ENCODE measurements at places on chromosomes 5 and 9. TPM values are rescaled to one million over a fixed set of nuclear protein-coding genes. Genes with fewer than 3 reads are reported as not detected.
A peak's percentile ranks its signal among the peaks of the same experiment; 100 is the strongest.

- H3K4me3 ChIP-seq: no peak overlapping the region
- H3K36me3 ChIP-seq: no peaks in the 10 kb centered on the region
- no peaks in the 10 kb centered on the region for H3K27me3 ChIP-seq
- DNase-seq: no peak
- H3K27ac ChIP-seq: no peak overlapping the region
- H3K4me1 ChIP-seq: no peaks in the 10 kb centered on the region
These were observed 484.3 kb downstream of the BNC2 start for GRCh38 chr9:16386007-16386826.

GRCh38 chr9:129331772-129332500, 153.9 kb upstream of the IER5L start:
- H3K4me1 ChIP-seq: no peaks in the 10 kb centered on the region
- no peaks in the 10 kb centered on the region for H3K36me3 ChIP-seq
- H3K27me3 ChIP-seq: no peaks in the 10 kb centered on the region

DNA sequence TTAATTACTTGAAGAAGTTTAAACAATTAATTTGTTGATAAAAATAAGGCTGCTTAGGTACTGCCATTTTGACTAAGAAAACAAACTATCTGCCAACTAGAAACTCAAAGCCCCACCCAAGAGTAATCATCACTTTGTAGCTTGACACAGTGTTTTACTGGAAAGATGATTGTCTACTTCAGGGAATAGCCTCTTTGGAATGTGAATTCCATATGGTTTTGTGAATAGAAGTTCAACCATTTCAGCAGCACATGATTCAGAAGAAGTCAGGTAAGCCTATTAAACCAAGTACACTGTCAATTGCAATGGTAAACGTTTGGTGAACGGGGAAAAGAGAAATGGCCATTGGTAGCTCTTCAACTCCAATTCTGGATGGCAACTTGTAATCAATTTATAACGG, 55.2 kb downstream of the PLK2 start:
- no peaks in the 10 kb centered on the region for H3K36me3 ChIP-seq
- H3K4me1 ChIP-seq: no peaks in the 10 kb centered on the region
- no peak overlapping the region for H3K27ac ChIP-seq
- no peaks in the 10 kb centered on the region for H3K27me3 ChIP-seq

- H3K36me3 ChIP-seq: no peaks in the 10 kb centered on the region
- no peaks in the 10 kb centered on the region for H3K27me3 ChIP-seq
These were observed 2.0 kb downstream of the DAB2 start for GRCh38 chr5:39422728-39423285.

DNA sequence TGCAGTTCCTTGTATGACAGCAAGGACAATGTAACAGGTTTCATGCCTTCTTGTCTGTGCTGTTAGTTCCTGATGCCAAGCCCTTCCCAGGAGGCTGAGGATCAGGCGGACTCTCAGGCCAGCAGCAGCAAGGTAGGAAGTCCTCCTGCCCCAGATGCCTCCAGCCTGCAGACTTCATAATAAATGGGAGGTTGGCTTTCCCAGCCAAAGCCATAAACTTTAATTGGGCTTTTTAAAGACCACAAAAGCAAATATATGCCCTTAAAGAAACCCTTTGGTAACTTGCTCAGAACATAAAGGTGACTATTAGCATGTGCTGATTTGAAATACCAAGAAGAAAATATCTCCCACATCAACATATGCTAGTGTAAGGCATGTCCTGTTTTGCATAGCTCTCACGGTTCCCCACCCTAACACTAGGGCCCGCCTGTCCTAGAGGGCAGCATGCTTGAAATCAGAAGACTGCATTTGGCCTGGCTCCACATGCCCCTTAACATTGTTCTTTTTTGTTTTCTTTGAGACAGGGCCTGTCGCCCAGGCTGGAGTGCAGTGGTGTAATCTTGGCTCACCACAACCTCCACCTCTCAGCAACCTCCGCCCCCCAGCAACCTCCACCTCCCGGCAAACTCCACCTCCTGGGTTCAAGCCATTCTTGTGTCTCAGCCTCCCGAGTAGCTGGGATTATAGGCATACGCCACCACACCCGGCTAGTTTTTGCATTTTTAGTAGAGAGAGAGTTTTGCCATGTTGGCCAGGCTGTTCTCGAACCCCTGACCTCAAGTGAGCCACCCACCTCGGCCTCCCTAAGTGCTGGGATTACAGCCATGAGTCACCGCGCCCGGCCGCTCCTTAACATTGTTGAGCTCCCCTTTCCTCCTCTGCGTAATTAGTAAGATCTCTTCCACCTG, 44.6 kb upstream of the FCN1 start:
- H3K27me3 ChIP-seq: no peaks in the 10 kb centered on the region
- no peaks in the 10 kb centered on the region for H3K4me1 ChIP-seq
- no peaks in the 10 kb centered on the region for H3K36me3 ChIP-seq
- DNase-seq: no peak
- H3K27ac ChIP-seq: no peak overlapping the region

Gene DRD1
- total RNA-seq: not detected

GRCh38 chr9:38322937-38323336, 69.6 kb upstream of the ALDH1B1 start:
- no peaks in the 10 kb centered on the region for H3K4me1 ChIP-seq
- no peaks in the 10 kb centered on the region for H3K27me3 ChIP-seq
- DNase-seq: no peak

Gene TRIM41
- 25.7 TPM for total RNA-seq

DNA sequence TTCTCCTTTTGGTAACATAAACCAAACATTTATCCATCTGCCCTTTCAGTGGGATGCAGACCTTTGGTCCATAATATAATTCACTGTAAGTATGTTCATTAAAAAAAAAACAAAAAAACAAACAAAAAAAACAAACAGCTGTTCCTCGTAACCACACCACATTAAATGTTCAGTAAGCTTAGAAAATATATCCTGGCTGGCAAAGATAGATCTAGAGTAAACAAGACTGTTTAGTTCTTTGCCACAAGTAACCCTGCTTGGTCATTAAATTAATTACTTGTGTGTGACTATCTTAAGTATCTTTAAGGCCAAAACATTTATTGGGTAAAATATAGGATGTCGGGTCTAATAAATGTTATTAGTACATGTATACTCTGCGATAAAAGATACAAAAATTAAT, 1717.1 kb downstream of the EFNA5 start:
- DNase-seq: no peak
- no peaks in the 10 kb centered on the region for H3K36me3 ChIP-seq
- H3K4me1 ChIP-seq: no peaks in the 10 kb centered on the region
- H3K27ac ChIP-seq: no peak overlapping the region
- no peaks in the 10 kb centered on the region for H3K27me3 ChIP-seq
- no peak overlapping the region for H3K4me3 ChIP-seq

GRCh38 chr5:40983781-40984180, 74.5 kb downstream of the C7 start:
- no peaks in the 10 kb centered on the region for H3K27me3 ChIP-seq
- no peaks in the 10 kb centered on the region for H3K4me1 ChIP-seq
- no peak for DNase-seq

DNA sequence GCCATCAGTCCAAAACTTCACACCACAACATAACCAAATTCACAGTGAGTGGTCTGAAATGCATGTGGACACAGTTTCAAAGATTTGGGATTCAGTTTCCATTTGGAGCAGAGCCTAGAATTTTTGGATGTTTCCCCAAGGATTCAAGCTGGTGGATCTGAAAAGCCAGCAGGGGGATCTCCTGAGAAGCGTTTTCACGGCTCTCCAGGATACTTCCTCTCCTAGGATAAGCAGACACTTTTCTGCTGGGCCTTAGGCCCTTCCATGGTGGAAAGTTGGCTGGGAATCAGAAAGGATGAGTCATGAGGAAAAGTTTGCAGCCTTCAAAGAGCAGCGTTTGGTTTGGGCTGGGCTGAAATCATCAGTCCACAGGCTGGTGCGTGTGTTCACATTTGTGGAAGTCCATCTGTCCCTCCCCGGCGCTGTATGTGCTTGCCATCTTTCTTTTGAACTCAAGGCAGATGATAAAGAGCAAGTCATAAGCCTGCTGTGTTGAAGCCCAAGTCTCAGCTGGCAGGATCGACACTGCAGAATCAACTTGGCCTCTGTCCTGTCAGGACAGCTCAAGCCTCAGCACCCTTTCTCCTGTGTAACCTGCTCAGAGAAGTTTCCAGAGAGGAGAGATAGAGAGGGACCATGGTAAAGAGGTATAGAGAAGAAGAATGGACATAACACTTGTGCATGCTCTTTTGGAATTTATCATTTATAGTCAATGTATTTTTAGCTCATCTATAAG, 152.6 kb upstream of the MSX2 start:
- H3K36me3 ChIP-seq: no peaks in the 10 kb centered on the region
- peak; percentile 63 for DNase-seq
- H3K27ac ChIP-seq: no peak overlapping the region

Gene FOXD4L6
- 1.3 TPM for total RNA-seq

GRCh38 chr5:96942911-96943310, 7.0 kb downstream of the LNPEP start:
- H3K4me3 ChIP-seq: no peak overlapping the region
- H3K27ac ChIP-seq: no peak overlapping the region

GRCh38 chr5:170626507-170627150, 122.8 kb downstream of the KCNIP1 start:
- DNase-seq: no peak
- no peaks in the 10 kb centered on the region for H3K4me1 ChIP-seq
- H3K27me3 ChIP-seq: no peaks in the 10 kb centered on the region
- no peaks in the 10 kb centered on the region for H3K36me3 ChIP-seq
- no peak overlapping the region for H3K27ac ChIP-seq

- no peak for DNase-seq
- H3K4me1 ChIP-seq: no peaks in the 10 kb centered on the region
- no peak overlapping the region for H3K4me3 ChIP-seq
- H3K27me3 ChIP-seq: no peaks in the 10 kb centered on the region
- H3K36me3 ChIP-seq: no peaks in the 10 kb centered on the region
- H3K27ac ChIP-seq: no peak overlapping the region
These were observed 149.4 kb downstream of the MACROH2A1 start for GRCh38 chr5:135249658-135250057.

Gene SEMA6A
- 25.1 TPM for total RNA-seq

DNA sequence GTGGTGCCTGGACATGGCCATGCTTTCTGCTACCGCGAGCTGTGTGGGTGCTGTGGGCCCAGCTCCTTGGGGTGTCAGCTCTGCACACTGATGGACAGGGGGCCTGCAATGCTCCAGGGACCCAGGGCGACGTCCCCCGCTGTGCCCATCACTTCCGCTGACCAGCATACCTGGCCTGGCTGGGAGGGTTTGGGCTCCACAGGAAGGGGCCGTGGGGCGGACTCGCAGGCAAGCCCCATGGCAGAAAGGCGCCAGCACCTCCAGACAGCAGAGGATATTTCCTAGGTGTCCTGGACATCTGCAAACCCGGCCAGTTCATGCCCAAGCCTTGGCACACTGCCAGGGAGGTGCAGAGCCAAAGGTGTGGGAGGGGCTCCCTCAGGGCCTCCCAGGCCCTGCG, 295.8 kb upstream of the IRX4 start:
- H3K27ac ChIP-seq: no peak overlapping the region
- no peaks in the 10 kb centered on the region for H3K36me3 ChIP-seq
- no peaks in the 10 kb centered on the region for H3K4me1 ChIP-seq

- no peaks in the 10 kb centered on the region for H3K27me3 ChIP-seq
- H3K36me3 ChIP-seq: no peaks in the 10 kb centered on the region
- peak overlapping the region; percentile 61 for H3K4me3 ChIP-seq
- H3K27ac ChIP-seq: peak overlapping the region; percentile 81
- H3K4me1 ChIP-seq: peaks cover 48% of the 10 kb centered on the region
- peak; percentile 18 for DNase-seq
These were observed 826 bp downstream of the PAIP1 start for GRCh38 chr5:43555895-43556606.

GRCh38 chr9:99851500-99851822, 29.8 kb downstream of the NR4A3 start:
- no peaks in the 10 kb centered on the region for H3K36me3 ChIP-seq
- no peak overlapping the region for H3K4me3 ChIP-seq
- H3K4me1 ChIP-seq: no peaks in the 10 kb centered on the region
- no peaks in the 10 kb centered on the region for H3K27me3 ChIP-seq

All from tibial nerve (tissue), 4 donors.